Activated gamma-delta T cell treated with Interleukin-2 at 50 U/mL for 16 hours (primary cell): ENCODE measurements at places on chromosomes 2 and 18.
A peak's percentile ranks its signal among the peaks of the same experiment; 100 is the strongest.

GRCh38 chr18:43760010-43760409 is 482.7 kb upstream of the SYT4 start:
- DNase-seq, result no peak

DNA sequence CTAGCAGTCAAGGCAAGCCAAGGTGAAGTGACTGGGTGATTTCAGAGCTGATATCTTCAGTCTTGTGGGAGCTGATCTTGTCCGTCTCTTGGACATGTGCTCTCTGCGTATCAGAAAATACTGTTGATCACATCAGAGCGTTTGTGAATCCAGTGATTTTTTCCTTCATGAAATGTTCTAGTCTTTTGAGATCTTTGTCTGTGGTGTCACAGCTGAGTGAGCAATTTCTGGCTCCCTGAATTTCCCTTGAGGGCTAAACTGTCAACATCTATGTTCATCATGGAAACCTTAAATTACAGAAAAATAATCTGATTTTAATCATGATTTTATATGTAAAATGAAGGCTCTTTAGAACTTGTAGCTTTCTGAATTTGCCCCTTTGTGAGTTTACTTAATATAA is 432.0 kb downstream of the CCDC85A start:
- no peak for DNase-seq

DNA sequence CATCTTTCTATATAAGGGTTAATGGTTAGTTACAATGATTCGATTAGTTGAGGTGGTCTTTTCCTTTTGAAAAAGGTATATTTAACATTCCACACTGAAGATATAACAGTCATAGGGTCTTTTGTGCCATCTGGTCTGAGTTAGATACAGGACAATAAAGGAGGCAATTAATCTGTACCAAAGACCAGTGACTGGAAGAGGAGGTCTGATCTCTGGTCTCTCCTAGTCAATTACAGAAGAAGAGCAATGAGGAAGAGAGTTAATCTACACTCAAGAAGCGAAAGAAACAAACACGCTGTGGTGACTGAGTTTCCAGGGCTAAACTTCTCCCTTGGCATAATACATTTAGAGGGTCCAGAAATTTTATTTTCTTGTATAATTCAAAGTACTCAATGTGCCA is 20.7 kb upstream of the RMDN2 start:
- DNase-seq, result no peak

DNA sequence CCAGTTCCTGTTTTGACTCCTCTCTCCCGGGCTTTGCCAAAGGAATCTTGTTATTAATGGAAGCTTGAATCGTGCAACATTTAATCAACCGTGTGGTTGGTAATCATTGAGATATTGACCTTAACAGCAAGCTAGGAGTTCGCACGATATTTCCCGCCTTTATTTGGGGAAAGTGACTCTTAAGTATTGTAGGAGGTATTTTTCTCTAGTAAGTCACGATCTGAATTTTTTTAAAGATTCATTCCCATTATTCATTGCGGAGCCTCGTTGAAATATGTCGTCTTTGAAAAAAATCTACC is 663 bp downstream of the NUP35 start:
- DNase-seq, result no peak

GRCh38 chr2:109685453-109685852 is 71.3 kb downstream of the SOWAHC start:
- no peak for DNase-seq

DNA sequence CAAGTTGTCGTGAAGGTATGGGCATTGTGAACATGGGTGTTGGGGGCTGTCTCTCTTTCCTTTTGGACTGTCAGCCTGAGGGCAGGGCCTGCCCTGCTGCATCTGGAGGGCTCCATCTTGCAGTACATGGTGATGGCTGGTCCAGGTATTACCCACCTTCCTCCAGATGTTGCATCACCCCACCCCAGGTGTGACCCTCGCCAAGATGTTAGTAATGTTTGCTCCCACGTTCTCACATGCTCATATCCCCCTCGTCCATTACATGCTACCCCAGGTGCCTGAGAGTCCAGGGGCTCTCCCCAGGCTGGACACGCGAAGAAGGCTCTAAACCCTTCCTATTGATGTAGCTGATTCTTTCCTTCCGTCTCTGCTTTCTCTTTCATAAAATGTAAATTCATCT is 13.9 kb downstream of the ZAP70 start:
- no peak for DNase-seq

DNA sequence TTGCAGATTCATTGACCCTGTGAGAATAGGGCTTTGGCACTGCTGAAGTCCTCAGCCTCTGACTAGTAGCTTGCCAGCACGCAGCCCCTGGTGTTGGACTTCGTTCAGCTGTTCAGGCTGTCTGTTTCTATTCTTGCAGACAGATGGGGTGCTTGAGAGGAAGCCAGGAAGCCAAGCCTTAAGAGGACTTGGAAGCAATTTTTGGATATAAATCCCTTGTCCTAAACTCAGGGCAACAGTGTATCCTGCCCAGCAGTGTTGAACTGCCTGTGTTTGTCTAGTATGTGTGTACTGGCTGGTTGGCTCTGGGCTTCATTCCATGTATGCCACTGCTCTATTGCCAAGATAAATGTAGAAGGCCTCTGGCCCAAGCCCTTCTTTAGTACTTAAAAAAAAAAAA is 108.6 kb downstream of the COMMD1 start:
- no peak for DNase-seq

DNA sequence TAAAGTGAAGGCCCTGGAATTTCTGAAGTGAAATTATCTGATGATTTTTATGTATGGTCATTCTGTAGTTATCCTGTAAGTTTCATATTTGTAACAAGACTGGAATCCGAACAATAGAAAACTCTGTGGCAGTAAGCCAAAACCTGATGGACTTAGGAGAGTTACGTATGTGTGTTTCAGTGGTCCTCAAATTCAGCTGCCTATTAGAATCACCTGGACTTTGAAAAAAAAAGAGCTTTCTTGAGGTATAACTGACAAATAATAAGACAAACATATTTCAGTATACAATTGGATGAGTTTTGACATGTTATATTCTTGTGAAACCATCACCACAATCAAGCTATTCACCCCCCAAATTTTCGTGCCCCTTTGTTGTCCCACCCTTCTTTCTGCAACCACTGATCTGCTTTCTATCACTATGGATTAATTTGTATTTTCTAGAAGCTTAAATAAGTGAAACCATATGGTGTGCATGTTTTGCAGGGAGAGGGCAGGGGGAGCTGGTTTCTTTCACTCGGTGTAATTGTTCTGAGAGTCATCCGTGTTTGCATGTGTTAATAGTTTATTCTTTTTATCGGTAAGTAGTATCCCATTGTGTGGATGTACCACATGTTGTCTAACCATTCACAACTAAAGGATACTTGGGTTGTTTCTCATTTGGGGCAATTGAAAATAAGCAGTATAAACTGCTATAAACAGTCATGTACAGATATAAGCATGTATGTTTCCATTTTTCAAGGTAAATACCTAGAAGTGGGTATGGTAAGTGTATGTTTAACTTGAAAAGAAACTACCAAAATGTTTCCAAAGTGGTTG is 50.2 kb upstream of the EML4 start:
- DNase-seq, result no peak

DNA sequence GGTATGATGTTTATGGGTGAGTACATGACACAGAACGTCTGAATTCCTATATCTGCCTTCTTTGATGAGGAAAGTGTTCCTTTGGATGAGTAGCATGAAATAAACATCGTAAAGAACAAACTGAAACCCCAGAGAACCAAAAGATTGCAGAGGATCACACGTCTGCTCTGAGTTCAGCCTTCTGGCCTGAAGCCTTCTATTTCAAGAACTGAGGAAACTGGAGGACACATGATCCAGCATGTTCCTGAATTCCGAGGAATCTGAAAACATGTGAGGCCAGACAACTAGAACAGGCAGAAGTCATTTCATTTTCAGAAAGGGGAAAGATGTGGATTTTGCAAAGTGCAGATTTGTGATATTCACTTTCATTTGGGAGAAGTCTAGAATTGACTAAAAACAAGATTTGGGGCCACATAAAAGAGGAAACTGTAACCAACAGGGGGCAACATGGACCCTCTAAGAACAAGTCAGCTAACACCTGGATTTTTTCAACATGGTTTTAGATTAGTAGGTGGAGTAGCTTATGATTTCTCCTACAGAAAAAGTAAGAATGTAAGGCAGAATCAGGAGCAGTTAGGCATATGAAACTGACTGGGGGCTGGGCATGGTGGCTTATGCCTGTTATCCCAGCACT is 8.3 kb downstream of the SULT6B1 start:
- no peak for DNase-seq

DNA sequence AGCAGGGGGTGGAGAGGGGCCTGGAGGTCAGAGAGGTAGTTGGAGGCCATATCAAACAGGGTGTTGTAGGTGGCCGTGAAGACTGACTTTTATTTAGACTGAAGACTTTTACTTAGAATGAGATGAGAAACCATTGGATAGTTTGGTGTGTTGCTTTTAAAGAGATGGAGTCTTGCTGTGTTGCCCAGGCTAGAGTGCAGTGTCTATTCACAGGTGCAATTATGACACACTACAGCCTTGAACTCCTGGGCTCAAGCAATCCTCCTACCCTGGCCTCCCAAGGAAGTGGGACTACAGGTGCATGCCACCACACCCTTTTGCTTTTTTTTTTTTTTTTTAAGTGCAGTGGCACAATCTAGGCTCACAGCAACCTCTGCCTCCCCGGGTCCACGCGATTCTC is 2.5 kb upstream of the LRPPRC start:
- DNase-seq, result no peak

DNA sequence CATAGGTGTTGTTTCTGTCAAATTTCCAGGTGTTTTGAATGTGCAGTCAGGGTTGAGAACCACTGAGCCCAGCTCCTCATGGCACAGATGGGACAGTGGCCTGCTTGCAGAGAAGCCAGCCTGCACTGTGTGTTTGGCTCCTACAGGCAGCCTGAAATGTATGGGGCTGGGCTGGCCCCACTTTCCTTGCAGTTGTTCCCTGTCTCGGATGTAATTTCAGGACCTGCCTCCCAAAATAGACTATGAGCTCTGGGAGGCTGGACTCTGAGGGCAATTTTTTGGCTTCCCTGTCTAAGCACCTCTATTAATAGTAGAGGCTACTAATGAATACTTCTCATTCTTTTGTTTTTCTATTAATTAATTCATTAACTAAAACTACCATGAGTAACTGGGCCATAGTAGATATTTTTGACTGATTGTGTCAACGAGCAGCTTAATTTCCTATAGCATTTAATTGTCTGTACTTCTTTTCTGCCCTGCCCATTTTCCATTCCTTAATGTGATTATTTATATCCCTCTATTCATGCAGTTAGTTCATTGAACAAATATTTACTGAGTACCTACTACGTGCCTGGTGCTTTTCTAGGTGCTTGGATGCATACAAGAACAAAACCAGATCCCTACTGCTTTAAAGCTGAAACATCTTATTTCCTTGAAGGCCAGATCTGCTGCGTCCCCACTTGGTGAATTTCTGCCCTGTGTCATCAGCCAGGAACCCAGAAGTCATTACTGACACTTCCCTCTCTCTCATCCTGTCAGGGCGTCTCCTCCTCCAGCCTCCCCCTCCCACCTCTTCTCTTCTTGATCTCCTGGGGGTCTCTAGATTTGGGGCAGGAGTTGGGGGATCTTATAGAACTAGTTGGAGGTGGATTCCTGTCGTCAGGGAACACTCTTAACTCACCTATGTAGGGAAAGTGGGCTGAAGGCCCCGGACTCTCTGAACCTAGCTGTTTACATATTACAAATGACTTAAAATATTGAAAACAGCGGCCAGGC is 16.3 kb downstream of the DYSF start:
- DNase-seq, result no peak

GRCh38 chr18:9293948-9294347 is 40.6 kb upstream of the TWSG1 start:
- no peak for DNase-seq

- DNase-seq, result no peak
Measured at GRCh38 chr2:53672881-53673522, 94.6 kb upstream of the CHAC2 start.

GRCh38 chr18:79507546-79508480 is 112.1 kb downstream of the NFATC1 start:
- DNase-seq, result no peak

DNA sequence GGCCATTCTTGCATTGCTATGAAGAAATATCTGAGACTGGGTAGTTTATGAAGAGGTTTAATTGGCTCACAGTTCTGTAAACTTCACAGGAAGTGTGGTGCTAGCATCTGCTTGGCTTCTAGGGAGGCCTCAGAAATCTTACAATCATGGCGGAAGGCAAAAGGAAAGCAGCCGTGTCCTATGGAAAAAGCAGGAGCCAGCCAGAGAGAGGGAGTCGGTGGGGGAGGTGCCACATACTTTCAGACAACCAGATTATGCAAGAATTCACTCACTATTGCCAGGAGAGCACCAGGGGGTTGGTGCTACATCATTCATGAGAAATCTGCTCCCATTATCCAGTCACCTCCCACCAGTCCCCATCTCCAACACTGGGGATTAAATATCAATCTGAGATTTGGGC is 64.1 kb downstream of the CPS1 start:
- DNase-seq, result no peak

GRCh38 chr2:9895669-9896590 is 52.7 kb downstream of the TAF1B start:
- no peak for DNase-seq

- no peak for DNase-seq
Measured at GRCh38 chr2:235406430-235406829, 87.4 kb upstream of the AGAP1 start.

GRCh38 chr18:54222922-54223567 is 1.4 kb downstream of the MBD2 start:
- DNase-seq, result peak; percentile 50

GRCh38 chr2:29697715-29698114 is 223.7 kb downstream of the ALK start:
- no peak for DNase-seq
